ENCODE measurements at places on chromosomes 7 and 10.

DNA sequence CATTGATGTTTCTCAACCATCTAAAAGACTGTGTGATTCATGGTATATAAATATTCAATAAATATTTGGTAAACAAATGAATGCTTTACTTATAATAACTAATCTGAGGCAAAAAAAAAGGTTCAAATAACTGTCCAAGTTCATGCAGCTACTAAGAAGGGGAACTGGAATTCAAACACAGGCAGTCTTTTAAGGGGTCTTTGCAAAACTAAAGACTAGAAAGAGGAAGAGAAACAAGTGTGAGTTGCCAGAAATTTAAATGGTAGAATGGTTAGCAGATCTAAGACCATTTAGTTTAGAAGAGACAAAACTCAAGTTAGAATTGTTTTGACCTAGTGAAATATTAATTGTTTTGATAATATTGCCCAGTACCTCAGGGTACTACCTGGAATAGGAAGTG is 642.0 kb upstream of the LRRN3 start:
- DNase-seq = no peak

DNA sequence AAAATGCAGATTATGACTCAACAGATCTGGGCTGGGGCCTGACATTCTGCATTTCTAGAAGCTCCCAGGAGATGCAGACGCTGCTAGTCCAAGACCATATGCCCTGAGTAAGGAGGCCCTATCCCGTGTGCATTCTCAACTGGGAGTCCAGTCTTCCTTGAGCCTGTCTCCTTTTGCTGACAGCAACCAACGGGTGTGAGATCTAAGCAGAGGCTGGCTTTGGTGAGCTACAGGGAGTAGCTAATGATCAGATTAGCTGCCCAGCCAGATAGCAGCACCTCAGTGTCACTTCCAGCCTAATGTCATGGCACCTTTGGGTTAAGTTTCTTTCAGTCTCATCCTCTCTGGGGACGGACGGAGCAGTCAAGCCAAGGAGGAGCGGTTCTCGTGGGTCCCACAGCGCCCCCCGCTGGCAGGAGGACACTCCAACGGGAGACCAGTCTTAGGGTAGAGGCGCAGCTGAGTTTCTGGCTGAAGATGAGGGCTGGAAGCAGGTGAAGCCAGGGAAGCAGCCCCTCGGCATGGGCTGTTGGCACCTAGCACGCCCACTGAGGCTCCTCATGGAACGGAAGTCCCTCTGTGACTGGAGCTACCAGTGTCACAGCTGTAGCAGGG is 154.0 kb downstream of the CCDC3 start:
- no peak for DNase-seq

GRCh38 chr10:49512121-49512809 is 26.7 kb downstream of the ERCC6 start:
- no peak for DNase-seq

- DNase-seq = no peak
These were observed 82.3 kb downstream of the ANKRD7 start for GRCh38 chr7:118306771-118307170.

GRCh38 chr7:121302214-121302745 is 26.5 kb upstream of the WNT16 start:
- DNase-seq = no peak

- DNase-seq = no peak
These were observed 8.4 kb downstream of the NACAD start for GRCh38 chr7:45080265-45080957.

DNA sequence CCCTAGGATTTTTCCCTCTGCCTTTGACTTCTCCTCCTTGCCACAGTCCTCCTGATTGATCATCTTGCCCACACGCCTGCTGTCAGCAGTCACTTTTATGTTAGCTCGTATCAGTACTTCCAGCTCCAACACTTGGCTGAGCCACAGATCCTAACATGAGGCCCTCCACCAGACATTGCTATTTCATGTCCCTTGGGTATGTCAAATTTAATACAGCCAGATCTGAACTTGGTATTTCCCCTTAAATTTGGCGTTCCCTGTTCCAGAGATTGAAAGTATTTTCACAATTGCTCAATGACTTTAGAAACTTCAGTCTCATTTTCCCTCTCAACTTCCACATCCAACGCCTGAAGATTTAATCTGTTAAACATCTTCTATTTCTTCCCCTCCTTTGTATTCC is 140.4 kb downstream of the RNLS start:
- no peak for DNase-seq

- no peak for DNase-seq
These were observed 83.4 kb upstream of the SMNDC1 start for GRCh38 chr10:110387983-110388686.

GRCh38 chr7:113774182-113774807 is 144.5 kb downstream of the PPP1R3A start:
- DNase-seq = no peak

DNA sequence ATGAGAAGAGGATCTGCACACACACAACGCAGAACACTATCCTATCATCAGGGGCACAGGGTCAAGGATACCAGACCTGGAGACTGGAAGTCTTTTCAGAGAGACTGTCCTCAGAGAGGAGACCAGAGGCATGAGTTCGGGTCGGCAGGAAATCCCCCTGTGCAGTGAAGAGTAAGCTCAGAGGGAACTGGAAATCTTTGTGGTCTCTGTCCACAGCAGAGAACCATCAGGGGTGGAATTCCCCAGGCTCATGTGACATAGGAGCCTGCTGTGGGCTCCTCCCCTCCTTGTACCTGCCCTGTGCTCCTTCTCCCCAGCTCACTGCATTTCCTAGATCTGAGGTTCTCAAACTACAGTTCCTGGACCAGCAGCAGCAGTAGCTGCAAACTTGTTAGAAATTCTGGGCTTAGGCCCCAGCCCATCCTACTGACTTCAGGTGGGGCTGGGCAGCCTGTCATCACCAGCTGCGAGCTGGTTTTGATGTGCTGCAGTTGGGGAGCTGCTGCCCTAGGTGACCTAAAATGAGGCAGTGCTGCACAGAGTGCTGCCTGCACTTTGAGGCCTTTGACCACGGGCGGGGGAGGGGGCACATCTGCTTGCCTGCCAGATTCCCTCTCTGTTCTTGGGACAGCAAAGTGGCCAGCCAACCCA is 2.4 kb downstream of the ZMIZ2 start:
- no peak for DNase-seq

- DNase-seq = no peak
These were observed 3.8 kb downstream of the FAM133B start for GRCh38 chr7:92586403-92586802.

- no peak for DNase-seq
These were observed 2.5 kb downstream of the HPSE2 start for GRCh38 chr10:99233000-99233688.

- no peak for DNase-seq
These were observed 492 bp downstream of the COG5 start for GRCh38 chr7:107563081-107563774.

All from activated CD8-positive, alpha-beta memory T cell treated with anti-CD3 and anti-CD28 coated beads for 1 hour (primary cell).